ENCODE measurements at places on chromosomes 3 and 15.

GRCh38 chr3:12392101-12392878 lies 92.0 kb upstream of the TSEN2 start:
- no peak for DNase-seq

DNA sequence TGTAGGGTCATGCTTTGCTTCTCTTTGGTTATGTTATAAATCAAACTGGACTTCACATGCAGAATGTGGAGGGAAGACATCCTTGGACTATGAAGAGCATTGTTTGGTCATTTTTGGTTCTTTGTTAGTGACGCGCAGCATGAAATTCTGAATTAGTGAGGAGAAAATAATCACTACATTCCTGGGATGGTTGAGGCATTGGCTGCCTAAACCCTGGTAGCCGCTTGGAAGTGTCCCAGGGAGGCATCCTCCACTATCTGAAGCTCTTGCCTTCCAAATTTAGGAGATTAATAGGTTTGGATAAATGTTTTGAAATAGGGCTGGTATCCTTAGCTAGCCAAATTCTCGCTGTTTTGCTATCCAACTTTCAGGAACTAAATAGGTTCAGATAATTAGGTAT lies 96.2 kb downstream of the CLSTN2 start:
- no peak for DNase-seq

DNA sequence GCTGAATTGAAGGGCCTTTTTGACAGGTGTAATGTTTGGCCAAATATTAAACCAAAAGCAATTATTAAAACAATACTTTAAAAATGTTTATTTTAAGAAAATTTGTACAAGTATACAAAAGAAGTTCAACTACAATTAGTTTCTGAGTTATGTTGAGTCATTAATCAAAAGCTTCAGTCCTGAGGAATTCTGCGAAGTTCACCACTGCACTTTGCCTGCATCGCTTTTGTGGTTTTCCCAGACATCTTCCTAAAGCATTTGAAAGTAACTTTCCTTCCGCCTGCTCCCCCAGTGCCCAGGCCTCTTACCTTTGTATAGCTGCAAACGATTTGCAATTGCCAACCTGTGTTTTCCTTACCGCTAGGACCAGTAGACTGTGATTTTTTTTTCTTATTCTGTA lies 69.5 kb downstream of the KCNAB1 start:
- no peak for DNase-seq

DNA sequence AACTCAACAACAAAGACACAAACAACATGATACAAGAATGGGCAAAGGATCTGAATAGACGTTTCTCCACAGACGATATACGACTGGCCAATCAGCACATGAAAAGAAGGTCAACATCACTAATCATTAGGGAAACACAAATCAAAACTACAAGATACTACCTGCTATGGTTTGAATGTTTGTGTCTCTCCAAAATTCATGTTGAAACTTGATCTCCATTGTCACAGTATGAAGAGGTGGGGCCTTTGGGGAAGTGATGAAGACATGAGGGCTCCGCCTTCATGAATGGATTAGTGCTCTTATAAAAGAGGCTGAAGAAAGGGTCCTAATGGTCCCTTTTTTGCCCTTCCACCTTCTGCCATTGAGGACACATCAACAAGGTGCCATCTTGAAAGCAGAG lies 32.3 kb downstream of the ACAP2 start:
- DNase-seq, result no peak

- no peak for DNase-seq
Observed at GRCh38 chr3:59769127-59769750, 719.4 kb upstream of the CFAP20DC start.

DNA sequence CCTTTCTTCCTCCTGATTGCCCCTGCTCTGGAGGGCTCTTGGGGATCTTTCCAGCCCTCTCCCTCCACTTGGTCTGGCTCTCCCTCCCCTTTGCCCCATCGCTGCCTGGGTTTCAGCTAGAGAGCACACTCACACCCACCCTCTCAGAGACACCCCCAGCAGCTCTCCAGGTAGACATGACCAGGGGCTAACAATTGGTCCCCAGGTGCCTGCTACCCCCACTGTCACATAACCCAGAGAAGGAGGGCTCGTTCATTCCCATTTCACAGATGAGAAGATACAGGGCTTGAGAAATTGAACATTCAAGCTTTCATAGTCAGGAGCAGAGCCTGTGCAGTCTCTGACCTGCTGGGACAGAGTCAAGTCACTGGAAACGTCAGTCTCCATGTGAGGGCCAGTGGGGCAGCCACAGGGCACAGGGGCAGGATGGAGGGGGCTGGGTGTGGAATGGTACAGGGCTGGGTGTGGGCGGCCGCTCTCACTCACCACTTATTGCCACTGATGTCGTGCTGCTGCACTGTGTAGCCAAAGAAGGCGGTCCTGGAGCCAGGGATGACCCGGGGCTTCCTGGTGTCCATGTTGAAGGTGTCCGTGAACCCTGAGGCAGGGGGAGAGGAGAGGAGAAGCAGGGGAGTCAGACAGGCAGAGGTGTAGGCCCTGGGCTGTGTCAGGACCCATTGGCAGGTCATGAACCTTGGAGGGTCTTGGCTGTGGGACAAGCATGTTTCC lies 29.4 kb downstream of the ITGA11 start:
- DNase-seq, result no peak

DNA sequence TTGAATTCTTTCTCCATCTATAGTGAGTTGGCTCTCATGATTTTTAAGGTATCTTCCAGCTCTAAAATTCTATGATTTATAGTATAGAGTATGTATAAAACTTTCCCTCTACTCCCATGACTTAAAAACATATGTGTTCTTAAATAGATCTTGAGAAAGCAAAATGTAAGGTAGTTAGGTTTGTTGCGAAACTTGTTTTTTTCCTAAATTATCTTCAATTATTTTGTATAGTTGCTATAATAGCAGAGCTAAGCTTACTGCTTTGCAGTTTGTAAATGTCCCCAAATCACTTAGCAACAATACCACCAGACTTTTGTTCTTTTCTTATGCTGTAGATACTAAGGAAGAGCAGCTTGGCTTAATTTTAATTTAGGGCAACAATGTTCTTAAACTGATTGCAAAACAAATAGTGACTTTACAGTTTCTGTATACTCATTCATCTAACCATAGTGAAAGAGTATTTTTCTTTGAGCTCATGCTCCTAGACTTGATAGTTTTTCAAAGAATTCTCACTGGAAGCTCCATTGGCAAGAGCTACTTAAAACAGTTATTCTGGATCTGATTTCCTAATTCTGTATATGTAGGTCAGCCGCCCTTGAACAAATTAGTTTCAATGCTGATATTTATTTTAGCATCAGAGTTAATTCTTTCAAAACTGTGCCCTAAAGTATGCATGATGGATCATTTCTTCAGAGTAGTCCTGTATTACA lies 61.2 kb downstream of the LYSMD4 start:
- DNase-seq, result no peak

- DNase-seq, result no peak
Observed at GRCh38 chr3:40800343-40800742, 275.6 kb downstream of the ZNF621 start.

- DNase-seq, result no peak
Observed at GRCh38 chr3:124076235-124076634, 84.3 kb upstream of the ROPN1 start.

DNA sequence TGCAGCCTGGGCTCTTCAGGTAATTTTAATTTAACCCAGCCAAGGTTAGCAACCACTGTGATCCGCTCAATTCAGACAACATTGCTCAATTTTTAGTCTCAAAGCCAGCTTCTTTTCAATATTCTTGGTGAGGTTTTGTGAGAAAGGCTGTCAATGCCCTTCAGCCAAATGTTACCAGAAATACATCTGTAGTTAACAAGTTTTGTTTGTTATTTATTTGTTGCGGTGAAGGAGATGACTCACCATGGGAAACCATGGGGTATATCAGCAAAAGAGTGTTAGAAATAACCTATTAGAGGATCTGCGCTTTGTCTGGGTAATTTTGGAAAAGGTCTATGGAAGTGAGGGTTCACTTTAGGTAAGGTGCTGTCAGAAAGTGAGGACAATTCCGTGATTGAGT lies 5.0 kb downstream of the SLC9C1 start:
- DNase-seq, result no peak

GRCh38 chr3:180611006-180611405 lies 9.0 kb downstream of the TTC14 start:
- DNase-seq, result no peak

- no peak for DNase-seq
Observed at GRCh38 chr3:102179326-102180177, 255.3 kb upstream of the ZPLD1 start.

DNA sequence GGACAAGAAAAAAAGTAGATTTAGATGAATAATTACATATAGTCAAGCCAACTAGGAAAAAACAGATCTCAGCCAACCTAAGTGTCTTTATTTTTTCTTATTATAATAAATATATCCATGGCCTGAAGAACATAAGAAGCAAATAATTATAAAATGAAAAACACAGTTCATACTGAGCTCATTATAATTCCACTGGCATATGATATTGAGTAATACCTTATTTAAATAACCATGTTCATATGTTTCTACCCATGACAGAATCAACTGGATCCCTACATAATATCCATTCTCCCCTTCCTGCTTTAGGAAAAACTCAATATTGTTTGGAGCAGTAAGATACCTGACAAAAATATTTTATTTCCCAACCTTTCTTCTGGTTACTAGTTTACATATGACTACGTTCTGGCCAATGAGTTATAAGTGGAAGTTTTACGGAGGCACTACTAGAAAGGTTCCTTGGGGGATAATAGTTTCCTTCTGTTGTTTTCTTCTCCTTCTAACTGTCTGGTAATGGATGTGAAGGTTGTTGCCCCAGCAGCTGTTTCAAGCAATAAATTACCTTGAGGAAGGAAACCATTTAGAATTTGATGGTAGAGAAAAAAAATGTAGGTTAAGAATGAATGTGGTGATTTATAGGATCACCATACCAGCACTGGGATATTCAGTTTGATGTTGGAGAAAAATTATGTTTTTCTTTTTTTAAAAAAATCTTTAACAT lies 184.1 kb upstream of the MBNL1 start:
- DNase-seq, result no peak

DNA sequence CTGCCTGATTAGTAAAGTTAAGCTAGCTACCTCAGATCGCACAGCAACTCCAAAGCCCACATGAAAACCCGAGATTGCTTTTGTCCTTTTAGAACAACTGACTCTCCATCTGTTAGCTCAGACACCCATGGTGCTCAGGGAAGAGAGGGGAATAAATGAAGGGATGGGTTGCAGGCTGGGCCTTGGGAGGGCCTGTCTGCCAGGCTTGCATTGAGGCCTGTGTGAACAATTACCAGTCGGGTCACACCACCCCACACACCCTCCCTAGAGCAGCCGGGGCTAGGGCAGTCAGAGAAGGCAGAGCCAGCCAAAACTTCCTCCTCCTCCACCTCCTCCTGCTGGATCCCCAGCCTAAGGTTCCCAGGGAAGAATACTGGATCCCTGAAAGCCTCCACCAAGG lies 8.8 kb upstream of the PRKAR2A start:
- DNase-seq, result no peak

- DNase-seq, result no peak
Observed at GRCh38 chr3:155995525-155996370, 124.6 kb upstream of the KCNAB1 start.

GRCh38 chr15:36584511-36584910 lies 5.1 kb downstream of the CDIN1 start:
- no peak for DNase-seq

DNA sequence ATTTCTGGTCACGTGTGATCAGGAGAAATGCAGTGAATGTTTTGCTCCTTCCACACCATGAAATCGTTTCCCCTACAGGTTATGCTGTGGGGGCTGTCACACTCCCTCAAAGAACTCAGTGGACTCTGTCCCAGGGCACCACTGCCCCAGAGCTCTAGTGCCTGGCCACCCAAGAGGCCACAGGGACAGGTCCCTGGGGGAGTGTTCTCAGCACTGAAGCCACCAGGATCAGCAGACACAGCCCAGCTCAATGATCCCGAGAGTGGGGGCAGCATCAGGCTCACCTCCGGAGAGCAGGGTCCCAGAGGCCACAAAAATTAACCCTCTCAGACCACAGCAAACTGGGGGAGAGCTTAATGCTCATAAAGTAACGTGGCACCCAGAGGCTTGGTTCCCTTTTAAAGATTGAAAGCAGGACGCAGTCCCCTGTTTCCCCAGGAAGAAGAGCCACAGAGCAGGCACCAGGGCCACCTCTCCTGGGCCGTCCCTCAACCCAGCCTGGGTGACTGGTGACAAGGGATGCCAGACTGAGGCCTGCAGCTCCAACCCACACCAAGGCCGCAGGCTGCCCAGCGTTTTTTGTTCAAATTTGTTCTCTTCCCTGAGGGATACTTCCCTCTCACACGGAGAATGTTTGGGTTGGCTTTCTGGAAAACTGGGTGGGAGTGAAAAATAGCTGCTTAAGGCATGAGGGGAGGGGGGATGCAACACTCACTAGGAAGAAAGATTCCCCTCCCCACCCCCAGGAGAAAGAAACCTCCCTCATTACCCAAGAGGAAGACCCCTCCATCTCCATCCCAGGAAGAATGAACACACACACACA lies 123.3 kb upstream of the IGF1R start:
- DNase-seq, result no peak

GRCh38 chr3:107092121-107092520 lies 285.1 kb upstream of the CCDC54 start:
- no peak for DNase-seq

DNA sequence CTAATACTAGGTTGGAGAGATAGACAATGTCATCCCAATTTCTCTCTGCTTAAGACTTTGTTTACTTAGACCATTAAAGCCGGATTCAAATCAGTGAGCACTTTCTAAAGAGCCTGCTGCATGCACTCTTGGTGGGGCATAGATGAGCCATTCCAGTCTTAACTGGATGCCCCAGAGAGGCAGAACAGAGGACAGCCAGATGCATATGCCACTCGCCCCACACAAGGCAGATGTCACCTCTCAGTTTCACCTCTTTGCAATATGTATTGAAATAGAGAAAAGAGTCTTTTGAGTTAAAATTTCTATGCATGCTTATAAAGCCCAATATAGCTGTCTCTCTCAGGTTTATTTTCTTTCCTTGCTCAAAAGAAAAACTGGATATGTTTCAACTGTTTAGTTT lies 89.5 kb downstream of the LARS2 start:
- DNase-seq, result no peak

- no peak for DNase-seq
Observed at GRCh38 chr15:58568157-58568571, 136.4 kb downstream of the LIPC start.

GRCh38 chr3:63910891-63911290 lies 1.3 kb downstream of the SCAANT1 start:
- no peak for DNase-seq

GRCh38 chr15:63079947-63080626 lies 37.5 kb downstream of the TPM1 start:
- DNase-seq, result no peak

GRCh38 chr3:192130534-192131132 lies 596.7 kb downstream of the FGF12 start:
- no peak for DNase-seq

- no peak for DNase-seq
Observed at GRCh38 chr3:65142456-65142855, 454.7 kb upstream of the ADAMTS9 start.

DNA sequence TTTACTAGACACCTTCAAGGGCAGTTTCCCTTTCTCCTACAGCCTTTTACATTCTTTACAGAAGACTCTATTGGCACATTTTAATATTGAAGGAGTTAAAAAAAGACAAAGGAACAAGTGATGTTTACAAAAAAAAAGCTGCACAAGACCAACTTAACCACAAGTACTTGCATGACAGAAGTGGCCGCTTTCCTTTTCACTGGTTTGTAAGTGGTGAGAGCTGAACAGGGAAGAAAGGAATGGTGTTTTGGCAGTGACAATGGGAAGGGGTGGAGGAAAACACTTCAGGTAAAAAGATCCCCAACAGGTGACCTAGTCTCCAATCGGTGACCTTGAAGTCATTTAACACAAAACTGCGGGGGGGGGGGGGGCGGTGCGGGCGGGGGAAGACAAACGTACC lies 1.1 kb downstream of the WDR72 start:
- no peak for DNase-seq

Data from NCI-H1436 treated with DMSO at 0.1 percent for 48 hours (cell line).